ENCODE measurements at places on chromosomes 11 and 22. TPM values are rescaled to one million over a fixed set of nuclear protein-coding genes. Genes with fewer than 3 reads are reported as not detected.

Gene TSPAN32
- total RNA-seq = 41.4 TPM

Gene OR8H3
- total RNA-seq = not detected

Gene RASSF7
- total RNA-seq = 32.1 TPM

Gene OR5M3
- total RNA-seq = not detected

Gene TIGD3
- 1.1 TPM for total RNA-seq

All from activated CD8-positive, alpha-beta memory T cell treated with anti-CD3 and anti-CD28 coated beads, Interleukin-2, amount 10 ng/mL, durations not matched to agents 7 days and 5 days (primary cell).